ENCODE measurements at places on chromosomes 12 and 14. TPM values are rescaled to one million over a fixed set of nuclear protein-coding genes. Genes with fewer than 3 reads are reported as not detected.

Gene ACVRL1
- 0.40 TPM for total RNA-seq

Gene GPR68
- total RNA-seq: 1.5 TPM

Gene SLC25A47
- total RNA-seq: not detected

Gene KERA
- total RNA-seq: not detected

Gene KRT78
- total RNA-seq: 0.15 TPM

Gene TAS2R19
- not detected for total RNA-seq

Data from PC-3 (cell line).